CD4-positive, alpha-beta T cell treated with Interleukin-1 beta for 1 hour (primary cell): ENCODE measurements at places on chromosomes 7 and 10.

DNA sequence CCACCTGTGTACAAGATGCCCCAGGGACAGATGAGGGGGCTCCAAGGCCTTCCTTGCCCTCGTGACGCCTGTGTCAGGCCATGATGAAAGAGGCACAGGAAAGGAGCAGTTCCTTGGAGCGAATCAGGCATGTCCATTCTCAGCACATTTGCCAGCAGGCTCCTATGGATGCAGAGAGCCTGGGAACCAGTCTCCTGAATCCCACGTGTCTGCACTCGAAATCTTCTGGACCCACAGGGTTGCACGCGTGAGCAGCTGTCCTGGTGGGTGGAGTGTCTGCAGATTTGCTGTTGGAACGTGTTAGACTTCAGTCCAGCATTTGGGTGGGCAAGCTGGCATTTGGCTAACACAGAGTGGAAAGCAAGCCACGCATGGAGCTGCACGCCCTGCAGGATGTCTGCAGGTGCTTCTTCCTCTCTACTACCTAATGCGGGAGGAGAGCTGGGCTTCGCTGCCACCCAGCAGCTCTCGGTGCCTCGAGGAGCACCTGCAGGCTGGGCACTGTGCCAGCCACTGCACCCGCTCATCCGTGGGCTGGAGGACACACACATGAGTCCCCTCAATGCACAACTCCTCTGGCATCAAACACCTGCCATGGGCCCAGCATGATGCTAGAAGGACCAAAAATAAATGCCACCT, 140.7 kb downstream of the PAXIP1 start:
- no peak for DNase-seq

GRCh38 chr7:46681865-46682503, 760.9 kb upstream of the IGFBP3 start:
- DNase-seq: no peak

GRCh38 chr10:82515256-82515655, 640.3 kb downstream of the NRG3 start:
- no peak for DNase-seq

DNA sequence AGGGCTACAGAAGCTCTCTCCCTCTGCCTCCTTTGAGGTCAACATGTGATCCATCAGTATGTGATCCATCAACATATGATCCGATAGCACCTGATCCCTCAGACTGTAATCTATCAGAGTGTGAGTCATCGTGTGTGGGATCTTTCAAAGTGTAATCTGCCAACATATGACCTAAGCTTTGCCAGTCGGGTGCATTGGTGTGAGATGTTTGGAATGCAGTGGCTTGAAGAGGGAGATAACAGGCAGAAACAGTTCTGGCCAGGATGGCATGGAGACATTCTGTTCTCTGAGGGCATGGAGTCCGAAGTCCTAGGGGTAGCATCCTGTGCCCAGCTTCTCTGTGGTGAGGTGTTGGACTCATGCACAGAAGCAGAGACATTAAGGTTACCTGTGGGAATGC, 217.7 kb upstream of the ETV1 start:
- DNase-seq: no peak

- DNase-seq: no peak
Measured at GRCh38 chr10:59435707-59436106, 73.4 kb upstream of the FAM13C start.

DNA sequence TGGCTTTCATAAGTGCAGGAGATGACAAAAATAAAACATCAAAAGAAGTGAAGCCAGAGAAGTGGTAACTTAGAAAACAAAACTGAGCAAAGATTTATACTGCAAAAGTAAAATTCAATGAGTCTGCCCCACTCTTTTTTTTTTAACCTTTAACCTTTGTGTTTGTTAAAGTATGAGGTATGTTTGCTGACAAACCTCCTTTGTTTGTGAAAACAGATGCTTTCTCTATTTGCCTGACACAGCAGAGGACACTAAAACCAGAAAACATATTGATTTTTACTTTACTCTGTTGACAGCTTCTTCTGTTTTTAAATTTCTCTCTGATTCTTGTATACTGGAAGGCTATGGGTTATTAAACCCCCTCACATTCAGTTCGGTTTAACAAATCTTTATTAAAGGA, 57.6 kb downstream of the SGMS1 start:
- no peak for DNase-seq

- no peak for DNase-seq
Measured at GRCh38 chr7:24926623-24927524, 53.1 kb downstream of the OSBPL3 start.

DNA sequence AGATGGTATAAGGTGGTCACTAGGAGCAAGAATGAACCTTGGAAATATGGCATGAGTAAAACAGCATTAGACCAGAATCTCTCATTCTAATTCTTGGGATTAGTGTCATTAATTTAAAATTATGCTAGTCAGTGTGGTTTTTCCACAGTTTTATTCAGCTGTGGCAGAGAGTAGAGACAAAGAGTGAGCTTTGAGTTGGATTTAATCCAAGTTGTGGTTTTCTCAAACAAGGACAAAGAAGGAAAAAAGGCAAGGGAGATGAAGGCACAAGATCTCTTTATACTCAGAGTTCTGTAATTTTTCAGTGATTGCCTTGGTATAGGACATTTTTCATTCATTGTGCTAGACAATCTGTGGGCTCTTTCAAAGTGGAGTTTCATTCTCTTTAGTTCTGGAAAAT, 28.2 kb upstream of the AKAP9 start:
- DNase-seq: no peak

GRCh38 chr10:97511711-97512440, 13.2 kb downstream of the UBTD1 start:
- no peak for DNase-seq

- no peak for DNase-seq
Measured at GRCh38 chr7:75958802-75959543, 35.4 kb downstream of the TMEM120A start.

GRCh38 chr7:141461924-141462323, 89.3 kb upstream of the AGK start:
- DNase-seq: no peak

- no peak for DNase-seq
Measured at GRCh38 chr10:4181621-4182049, 396.6 kb upstream of the KLF6 start.

DNA sequence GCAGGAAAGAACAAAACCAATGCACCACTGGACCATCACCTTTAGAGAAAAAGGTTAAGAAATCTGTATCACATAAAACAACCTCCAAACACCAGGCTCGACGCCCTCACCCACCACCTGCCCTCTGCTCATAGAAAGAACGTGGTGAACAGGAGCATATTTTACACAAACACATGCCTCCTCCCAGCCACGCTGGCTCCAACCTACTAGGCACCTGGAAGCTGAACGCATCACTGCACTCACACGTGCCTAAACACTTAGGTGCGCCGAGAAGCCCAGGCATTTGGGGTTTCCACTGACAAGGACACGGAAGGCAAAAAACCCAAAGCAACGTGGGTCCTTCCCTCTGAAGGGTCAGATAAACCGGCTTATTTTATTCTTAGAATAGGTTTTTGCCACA, 56.0 kb downstream of the PTPRN2 start:
- DNase-seq: no peak

DNA sequence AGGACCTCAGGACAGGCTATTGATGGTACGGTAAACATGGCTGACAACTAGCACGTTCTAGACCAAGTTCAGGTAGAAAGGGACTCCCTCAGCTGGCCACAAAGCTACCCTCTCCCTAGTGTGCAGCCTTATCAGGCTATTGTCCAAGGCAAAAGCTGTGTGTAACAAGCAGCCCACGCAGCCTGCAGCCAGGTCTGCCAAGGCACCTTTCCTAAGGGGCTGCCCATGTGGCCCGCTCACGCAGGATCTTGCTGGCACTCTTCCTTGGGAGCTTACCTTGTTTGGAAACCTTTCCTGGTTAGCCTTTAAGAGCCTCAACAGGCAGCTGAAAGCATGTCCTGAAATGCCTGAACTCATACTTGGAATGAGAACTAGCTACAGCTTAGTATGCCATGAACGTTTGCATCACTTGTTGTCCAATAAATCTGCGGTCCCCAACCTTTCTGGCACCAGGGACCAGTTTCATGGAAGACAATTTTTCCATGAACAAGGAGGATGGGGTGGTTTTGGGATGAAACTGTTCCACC, 51.7 kb downstream of the SYPL1 start:
- DNase-seq: no peak

DNA sequence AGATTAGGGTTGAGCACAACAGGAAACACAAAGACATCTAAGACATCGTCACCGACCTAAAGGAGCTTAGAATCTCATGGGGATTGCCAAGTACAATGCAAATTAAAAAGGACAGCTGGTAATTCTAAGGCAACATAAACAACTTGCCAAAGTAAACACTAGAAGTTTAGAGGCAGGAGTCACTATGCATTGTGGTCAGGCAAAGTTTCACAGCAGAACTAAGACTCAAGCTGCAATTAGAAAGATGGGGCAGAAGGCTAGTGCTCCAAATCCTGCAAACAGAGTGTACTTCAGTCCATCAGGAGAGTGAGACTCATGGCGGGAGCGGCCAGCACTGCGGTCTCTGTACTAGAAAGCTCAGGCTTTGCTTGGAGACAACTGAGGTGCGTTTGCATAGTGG, 52.7 kb downstream of the HIPK2 start:
- DNase-seq: no peak

- no peak for DNase-seq
Measured at GRCh38 chr10:89100680-89101079, 106.4 kb downstream of the CH25H start.
